Kidney (tissue), 22 donors: ENCODE measurements at places on chromosomes 3 and 15. TPM values are rescaled to one million over a fixed set of nuclear protein-coding genes. Genes with fewer than 3 reads are reported as not detected.

DNA sequence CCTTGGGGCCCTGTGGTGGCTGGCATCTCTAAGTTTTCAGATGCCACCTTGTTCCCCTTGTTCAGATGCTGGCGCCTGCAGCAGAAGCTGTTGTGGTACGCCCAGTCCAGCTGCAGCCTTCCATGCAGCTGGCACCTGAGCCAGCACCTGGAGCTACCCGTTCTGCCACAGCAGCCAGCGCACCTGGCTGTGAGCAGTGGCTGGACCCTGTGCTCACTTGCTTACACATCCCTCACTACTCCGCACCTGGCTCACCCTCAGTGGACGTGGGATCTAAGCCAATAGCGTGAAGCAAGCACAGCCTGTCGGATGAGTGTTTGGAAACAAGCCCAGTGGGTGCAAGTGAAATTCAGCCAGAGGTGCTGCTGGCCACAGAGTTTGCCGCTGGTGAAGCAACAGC is 607.5 kb upstream of the BCHE start:
- DNase-seq = no peak

- DNase-seq = no peak
Measured at GRCh38 chr3:142940472-142940871, 23.0 kb downstream of the PAQR9 start.

GRCh38 chr3:15612001-15612400 is 10.5 kb downstream of the BTD start:
- no peak for DNase-seq

DNA sequence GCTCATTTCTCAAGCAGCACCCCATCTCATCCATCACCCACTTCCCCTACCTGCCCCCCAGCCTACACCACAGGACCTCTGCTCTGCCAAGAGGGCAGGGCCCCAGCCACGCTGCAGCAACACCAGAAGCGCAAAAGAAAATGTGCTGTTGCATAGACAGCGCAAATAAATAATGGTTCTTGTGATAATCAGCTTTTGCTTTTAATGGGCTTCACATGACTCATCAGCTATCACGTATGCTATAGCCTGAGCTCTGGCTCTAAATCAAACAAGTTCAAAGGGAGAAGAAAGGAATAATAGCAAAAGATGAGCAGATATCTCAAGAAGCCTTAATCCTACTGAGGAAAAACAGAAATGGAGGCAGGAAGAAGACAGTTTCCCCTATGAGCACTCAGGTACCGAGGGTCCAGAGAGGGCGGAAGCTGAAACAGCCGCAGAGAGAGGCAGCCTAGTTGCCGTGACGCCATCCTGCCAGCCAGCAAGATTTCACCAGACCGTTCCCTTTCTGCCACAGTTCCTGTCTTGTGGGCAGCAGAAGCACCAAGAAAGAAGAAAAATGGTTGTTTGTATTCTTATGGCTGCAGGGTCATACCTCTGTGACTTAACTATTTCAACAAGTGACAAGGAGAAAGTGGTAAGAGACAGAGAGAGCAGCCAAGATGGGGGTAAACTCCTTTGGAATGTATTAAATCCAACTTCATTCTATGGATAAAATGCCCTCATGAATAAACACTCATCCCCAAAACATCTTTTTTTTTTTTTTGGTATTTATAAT is 22.0 kb downstream of the RAB27A start:
- DNase-seq = no peak

GRCh38 chr3:67685499-67685898 is 31.1 kb upstream of the SUCLG2 start:
- no peak for DNase-seq

- no peak for DNase-seq
Measured at GRCh38 chr3:178703268-178703975, 167.2 kb downstream of the KCNMB2 start.

DNA sequence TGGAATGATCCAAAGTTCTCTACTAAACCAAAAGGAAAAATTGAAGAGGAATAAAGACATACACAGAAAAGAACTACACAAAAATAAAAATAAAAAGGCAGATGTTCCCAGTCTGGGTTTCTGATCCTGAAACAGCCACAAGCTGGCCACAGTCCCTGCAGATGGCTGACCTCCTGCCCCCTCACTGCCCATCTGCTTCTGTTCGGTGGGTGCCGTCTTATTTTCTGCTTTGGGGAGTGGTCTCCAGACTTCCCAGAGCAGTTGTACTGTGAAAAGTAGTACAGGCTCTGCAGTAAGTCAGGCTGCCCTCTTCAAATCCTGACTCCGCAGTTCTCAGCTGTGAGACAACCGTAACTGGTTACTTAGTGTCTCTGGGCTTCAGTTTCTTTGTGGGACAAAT is 94.5 kb downstream of the ARNT2 start:
- DNase-seq = no peak

DNA sequence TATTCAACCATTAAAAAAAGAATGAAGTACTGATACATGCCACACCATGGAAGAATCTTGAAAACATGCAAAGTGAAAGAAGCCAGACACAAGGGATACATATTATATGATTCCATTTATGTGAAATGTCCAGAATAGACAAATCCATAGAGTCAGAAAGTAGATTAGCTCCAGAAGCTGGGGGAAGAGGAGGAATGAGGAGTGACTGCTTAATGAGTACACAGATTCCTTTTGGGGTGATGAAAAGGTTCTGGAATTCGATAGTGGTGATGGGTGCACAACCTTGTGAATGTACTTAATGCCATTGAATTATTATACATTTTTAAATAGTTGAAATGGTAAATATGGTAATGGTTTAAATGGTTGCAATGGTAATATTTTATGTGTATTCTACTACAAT is 90.6 kb upstream of the SPATA12 start:
- no peak for DNase-seq

DNA sequence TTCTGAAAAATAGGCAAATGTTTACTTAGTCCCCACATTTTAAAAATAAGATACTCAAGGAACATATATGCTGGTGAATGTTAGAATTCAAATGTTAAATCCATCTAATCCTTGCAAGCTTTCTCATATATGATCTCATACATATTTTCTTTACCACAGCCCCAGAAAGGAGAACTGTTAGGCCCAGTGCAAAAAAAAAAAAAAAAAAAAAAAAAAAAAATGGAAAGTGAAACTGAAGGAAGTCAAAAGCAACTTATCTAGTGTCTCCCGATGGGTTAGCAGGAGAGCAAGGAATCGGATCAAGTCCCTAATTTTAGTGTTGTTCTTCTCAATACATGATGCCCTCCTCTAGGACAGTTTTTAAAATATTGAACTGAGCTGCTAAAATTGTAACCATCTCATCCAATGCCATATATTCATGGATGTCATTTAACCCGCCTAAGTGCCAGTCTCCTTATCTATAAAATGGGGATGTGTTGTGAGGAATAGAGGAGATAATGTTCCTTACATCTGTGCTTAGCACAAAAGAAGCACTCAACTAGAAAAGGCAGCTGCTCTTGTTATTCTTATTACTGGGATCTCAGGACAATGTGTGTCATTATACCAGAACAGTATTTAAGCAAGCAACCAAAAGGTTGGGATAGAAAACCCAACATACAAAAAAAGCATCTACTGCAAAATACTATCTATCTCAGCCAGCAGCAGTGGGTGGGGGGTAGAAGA is 279.7 kb downstream of the MAGI1 start:
- no peak for DNase-seq

GRCh38 chr15:45231132-45231531 is 20.9 kb upstream of the SLC28A2 start:
- DNase-seq = no peak

DNA sequence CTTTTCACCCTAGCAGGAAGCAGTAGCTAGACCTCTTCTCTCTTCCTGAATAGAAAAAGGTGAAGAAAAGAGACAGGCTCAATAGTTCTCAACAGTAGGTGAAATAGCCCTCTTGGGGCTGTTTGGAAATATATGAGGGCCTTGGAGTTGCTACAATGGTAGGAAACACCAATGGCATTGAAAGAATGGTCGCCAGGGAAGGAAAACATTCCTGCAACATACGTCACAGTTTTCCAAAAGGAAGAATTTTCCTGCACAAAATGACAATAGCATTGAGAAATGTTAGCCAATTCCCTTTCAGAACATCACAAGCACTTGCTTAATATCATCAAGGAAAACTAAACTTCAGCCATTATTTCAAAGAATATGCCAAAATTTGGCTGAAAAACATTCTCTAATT is 484.5 kb downstream of the IGSF11 start:
- no peak for DNase-seq

DNA sequence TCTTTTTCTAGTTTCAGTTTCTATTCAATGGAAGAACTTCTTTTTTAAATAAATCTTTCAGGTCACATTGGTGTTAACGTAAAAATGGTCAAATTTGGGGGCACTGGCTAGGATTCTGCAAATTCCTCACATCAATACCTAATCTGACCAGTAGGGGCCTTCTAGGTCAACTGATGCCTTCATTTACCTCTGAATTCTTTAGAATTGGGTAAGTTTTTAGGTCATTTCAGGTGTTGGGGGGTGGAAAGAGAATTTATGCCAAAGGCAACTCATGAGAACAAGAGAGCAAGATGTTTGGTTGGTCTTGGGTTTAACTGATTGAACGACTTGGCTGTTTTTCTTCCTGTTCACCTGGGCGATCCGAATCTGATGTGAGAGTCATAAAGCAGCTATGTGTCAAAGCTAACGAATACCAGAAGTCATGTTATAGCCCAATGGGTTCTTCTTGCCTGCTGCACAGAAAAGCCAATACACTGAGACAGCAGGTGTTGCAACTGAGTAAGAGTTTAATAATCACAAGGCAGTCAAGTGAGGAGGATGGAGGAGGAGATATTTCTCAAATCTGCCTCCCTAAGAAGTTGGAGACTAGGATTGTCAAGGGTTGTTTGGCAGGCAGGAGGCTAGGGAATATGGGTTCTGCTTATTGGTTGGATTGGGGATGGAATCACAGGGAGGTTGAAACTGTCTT is 15.3 kb downstream of the LRRC49 start:
- no peak for DNase-seq

DNA sequence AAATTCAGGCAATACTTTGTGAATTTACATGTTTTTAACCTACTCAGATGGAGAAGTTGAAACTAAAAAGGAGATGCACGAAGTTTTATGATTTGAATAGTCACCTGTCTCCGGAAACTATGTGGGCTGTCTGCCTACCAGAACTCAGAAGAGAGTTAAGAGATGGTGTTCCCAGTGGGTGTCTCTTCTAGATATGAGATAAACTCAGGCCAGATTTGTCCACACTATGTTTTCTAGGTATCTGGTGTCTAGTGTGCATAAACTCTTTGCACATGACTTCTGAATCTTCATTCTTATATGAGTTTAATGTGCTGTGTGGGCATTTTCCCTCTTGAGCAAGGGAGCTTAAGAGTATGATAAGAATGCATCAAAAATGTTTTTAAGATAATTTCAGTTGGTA is 222.8 kb downstream of the FOXP1 start:
- no peak for DNase-seq

DNA sequence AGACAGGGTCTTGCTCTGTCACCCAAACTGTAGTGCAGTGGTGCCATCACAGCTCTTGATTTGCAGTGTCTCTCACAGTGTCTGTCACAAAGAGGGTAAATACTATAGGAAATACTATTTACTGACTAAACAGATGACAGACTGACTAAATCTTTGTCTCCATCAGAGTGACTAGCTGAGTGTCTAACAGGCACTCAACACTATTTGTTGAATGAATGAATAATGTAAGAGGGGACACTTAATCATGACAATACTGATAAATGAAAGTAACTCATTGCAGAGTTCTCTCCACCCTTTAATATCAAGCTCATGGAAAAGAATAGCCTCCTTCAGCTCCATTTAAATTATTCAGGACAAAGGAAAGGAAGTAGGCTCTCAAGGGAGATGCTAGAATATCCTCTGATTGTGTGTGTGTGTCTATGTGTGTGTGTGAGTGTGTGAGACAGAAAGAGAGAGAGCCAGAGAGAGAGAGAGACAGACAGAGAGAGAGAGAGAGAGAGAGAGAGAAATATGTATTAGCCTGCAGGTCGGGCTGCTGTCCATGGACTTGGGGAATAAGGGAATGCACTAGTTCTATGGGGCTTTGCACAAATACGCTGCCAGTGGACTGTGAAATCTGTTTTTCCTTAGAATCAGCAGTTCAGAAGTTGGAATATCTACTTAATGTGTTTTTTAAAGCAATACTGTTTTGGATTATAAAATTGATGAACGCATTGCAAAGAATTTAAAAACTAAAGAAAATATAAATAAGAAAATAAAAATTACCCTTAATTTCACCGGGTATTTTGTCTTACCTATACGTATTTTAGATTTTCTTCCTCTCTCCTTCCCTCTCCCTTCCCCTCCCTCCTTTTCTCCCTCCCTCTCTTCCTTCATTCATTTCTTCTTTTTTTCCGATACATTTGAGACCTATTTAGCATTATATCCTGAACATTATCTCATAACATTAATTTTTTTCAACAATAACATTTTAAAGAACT is 132.9 kb upstream of the LRIG1 start:
- DNase-seq = no peak

DNA sequence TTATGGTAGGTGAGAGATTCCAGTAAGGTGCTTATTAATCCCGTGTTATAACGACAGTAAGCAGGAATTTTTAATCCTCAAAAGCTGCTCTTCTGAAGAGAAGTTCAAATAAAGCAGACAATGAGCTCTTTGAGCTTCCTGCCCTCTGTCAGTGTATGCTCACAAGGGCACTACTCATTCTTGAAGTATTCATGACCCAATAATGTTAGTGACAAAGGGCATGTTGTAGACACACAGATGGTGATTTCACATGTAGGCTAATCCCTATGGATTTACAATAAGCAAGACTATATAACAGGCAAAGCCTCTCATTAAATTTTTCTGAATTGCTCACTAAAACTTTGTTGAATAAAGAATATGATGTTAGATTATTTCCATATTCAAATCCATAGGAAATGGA is 578.6 kb downstream of the RSL24D1 start:
- no peak for DNase-seq

- DNase-seq = no peak
Measured at GRCh38 chr15:70262591-70263274, 165.0 kb upstream of the TLE3 start.

- DNase-seq = no peak
Measured at GRCh38 chr3:4755566-4755965, 223.7 kb upstream of the BHLHE40 start.

DNA sequence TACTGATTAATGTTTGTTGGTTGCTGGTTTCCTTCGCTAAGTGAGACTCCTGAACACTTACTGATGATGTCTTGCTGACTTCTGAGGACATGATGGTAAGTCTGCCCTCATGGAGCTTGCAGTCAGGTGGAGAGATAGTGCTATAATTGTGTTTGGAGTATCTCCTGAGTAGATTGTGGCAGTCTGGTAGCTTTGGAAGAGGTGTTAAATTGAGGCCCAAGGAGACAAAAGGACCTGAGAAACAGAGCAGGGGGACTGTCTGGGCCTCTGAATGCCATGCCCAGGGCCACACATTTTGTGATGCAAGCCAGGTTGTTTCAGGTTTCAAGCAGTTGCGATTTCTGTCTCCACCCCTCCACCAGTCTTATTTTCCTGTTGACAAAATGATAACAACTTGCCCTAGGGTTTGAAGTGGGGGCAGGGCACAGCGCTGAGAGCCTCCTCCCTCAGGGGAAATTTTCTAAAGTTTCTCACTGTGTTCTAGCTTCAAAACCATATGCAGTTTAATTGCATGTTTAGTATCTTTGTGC is 16.7 kb downstream of the SMAD3 start:
- DNase-seq = no peak

AP3B2 gene
- 1.8 TPM for polyA plus RNA-seq

LMAN1L gene
- not detected for polyA plus RNA-seq

GOLGA6B gene
- not detected for polyA plus RNA-seq

DENND6A gene
- 7.8 TPM for polyA plus RNA-seq

GCNT3 gene
- polyA plus RNA-seq = 4.5 TPM

NEO1 gene
- polyA plus RNA-seq = 12.4 TPM
